Central memory CD4-positive, alpha-beta T cell (primary cell): ENCODE measurements at places on chromosomes 2 and 18.

- DNase-seq = no peak
Observed at GRCh38 chr2:73937899-73938298, 11.2 kb downstream of the DGUOK start.

- no peak for DNase-seq
Observed at GRCh38 chr2:38797250-38797676, 19.3 kb downstream of the GEMIN6 start.

- DNase-seq = no peak
Observed at GRCh38 chr2:187079901-187080300, 230.9 kb upstream of the ZSWIM2 start.

GRCh38 chr2:221810245-221810644 is 238.1 kb upstream of the EPHA4 start:
- DNase-seq = no peak

DNA sequence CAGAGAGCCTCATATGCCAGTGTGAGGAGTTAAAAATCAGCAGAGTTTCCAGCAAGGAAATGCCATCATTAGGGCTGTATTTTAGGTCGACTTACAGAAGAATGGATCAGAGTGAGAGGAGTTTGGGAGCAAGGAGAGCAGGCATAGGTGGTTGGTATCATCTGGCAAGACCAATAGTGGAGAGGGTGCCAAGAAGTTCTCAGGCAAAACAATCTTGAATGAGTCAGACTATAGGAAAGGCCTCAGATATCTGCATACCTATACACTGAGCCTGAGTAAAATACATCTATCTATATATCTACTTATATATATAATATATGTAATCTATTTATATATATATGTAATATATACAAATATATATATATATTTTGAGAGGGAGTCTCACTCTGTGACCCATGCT is 57.3 kb downstream of the TMEFF2 start:
- no peak for DNase-seq

- DNase-seq = no peak
Observed at GRCh38 chr2:21696900-21697299, 573.1 kb downstream of the TDRD15 start.

- no peak for DNase-seq
Observed at GRCh38 chr2:41736586-41736985, 311.2 kb upstream of the PKDCC start.

GRCh38 chr18:2223849-2224248 is 347.5 kb downstream of the METTL4 start:
- no peak for DNase-seq

DNA sequence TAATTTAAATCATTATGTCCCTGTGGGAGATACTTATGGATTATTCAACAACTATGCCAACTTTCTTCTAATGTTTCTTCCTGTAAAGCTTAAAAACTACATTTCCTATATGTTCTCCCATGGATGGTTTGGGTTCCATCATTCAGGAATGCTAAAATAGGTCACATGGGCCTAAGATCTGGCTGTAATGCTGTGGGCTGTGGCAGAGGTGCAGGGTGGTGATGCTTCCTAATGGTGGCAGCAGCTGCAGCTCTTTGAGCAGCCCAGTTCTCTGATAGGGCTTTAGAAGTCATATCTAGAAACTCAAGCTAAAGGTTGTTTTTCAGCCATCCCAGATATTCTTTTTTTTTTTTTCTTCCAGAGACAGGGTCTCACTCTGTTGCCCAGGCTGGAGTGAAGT is 266.1 kb downstream of the ZNF385B start:
- DNase-seq = no peak

GRCh38 chr2:152523091-152523490 is 188.1 kb downstream of the FMNL2 start:
- DNase-seq = no peak

- DNase-seq = no peak
Observed at GRCh38 chr2:122367646-122368010, 612.2 kb downstream of the TSN start.

GRCh38 chr2:172826522-172826921 is 90.9 kb downstream of the RAPGEF4 start:
- DNase-seq = no peak

DNA sequence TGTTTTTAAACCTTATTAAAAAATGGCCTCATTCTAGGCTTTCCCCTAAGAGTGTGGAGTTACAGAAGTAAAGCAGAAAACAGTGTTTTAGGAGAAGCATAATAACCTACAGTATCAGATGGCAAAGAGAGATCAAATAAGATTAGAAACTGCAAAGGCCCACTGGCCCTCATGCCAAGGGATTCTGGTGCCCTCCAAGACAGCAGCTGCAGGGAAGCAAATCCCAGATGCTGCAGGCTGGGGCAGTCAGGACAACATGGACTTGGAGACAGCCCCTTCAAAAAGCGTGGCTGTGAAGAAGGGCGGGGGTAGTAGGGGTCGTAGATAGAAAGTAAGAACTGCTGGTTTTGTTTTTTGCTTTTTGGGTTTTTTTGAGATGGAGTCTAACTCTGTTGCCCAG is 28.3 kb upstream of the EPG5 start:
- DNase-seq = no peak

- no peak for DNase-seq
Observed at GRCh38 chr2:105800953-105801635, 56.4 kb downstream of the NCK2 start.

- DNase-seq = no peak
Observed at GRCh38 chr2:148974095-148974494, 64.4 kb upstream of the LYPD6B start.

- DNase-seq = no peak
Observed at GRCh38 chr18:54316071-54316820, 41.4 kb downstream of the STARD6 start.

GRCh38 chr2:120531365-120531764 is 185.4 kb downstream of the INHBB start:
- DNase-seq = no peak

GRCh38 chr18:12010187-12010802 is 29.0 kb downstream of the IMPA2 start:
- no peak for DNase-seq

- DNase-seq = no peak
Observed at GRCh38 chr18:22934789-22935188, 1.7 kb downstream of the RBBP8 start.

GRCh38 chr2:9103663-9104277 is 100.3 kb upstream of the MBOAT2 start:
- no peak for DNase-seq

DNA sequence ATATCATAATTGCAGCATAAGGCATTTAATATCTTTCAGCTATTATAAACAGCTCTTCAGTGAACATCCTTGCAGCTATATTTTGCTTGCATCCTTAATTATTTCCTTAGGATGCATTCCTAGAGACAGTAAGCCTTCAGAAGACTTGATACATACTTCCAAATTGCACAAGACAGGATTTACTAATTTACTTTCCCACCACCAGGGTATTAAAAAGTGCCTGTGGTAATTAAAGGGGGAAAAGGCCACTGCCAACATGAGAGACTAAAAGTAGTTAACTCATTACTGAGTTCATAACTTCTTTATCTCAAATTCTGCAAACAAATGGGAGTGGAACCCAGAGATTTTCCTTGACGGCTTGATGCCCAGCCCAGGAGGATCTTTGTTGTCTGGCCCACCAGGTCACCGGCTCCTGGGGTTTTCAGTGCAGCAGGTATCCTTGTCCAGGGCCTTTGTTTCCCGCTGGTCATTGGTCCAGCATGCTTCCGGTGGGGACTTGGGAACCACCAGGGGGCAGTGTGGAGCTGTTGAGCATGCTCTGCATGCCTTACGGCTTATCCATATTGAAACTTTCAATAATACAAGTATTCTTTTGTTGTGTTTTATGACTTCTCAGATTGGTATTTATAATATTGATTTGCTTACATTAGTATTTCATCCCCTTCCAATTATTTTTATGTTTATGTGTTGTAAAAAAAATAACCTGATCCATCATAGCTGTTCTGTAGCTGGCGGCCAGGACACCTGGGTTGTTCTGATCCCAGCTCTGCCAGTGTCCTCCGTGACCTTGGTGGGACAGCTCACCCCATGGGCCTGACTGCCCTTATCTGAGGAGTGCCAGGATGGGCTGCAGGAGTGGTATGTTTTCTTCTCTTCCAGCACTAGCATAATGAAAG is 61.4 kb downstream of the TGOLN2 start:
- peak; percentile 46 for DNase-seq

GRCh38 chr2:179020156-179020750 is 29.7 kb downstream of the CCDC141 start:
- no peak for DNase-seq

DNA sequence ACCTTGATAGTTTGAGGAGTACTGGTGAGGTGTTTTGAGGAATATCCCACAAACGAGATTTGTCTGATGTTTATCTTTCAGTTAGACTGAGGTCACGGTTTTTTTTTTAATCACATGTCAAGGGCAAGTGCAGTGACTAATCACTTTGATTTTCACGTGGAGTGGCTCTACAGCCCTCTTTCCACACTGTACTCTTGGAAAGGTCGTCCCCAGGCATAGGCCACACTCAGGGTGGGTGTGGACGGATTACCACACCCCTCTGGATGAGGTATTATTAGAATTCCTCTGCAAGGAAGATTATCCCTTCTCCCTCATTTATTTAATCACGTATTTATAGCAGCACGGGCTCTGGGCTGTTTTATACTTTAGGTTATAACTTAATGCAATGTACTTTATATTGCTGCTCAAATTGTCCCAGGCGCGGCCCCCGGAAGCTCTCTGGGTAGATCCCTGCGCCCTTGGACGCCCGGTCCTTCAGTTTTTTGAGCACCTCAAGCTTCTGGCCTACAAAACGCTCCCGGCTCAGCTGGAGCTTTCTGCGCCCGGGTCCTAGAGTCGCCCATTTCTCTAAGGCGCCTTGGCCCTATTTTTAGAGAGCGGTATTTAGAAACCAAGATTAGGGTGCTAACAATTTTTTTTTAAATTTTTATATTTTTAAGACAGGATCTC is 515 bp upstream of the PLEKHB2 start:
- DNase-seq = peak; percentile 81

- peak; percentile 43 for DNase-seq
Observed at GRCh38 chr2:134217351-134217750, 36.5 kb upstream of the MGAT5 start.

- DNase-seq = no peak
Observed at GRCh38 chr2:161436411-161436810, 20.3 kb downstream of the TBR1 start.

GRCh38 chr18:30689216-30689615 is 353.3 kb downstream of the DSC3 start:
- no peak for DNase-seq

DNA sequence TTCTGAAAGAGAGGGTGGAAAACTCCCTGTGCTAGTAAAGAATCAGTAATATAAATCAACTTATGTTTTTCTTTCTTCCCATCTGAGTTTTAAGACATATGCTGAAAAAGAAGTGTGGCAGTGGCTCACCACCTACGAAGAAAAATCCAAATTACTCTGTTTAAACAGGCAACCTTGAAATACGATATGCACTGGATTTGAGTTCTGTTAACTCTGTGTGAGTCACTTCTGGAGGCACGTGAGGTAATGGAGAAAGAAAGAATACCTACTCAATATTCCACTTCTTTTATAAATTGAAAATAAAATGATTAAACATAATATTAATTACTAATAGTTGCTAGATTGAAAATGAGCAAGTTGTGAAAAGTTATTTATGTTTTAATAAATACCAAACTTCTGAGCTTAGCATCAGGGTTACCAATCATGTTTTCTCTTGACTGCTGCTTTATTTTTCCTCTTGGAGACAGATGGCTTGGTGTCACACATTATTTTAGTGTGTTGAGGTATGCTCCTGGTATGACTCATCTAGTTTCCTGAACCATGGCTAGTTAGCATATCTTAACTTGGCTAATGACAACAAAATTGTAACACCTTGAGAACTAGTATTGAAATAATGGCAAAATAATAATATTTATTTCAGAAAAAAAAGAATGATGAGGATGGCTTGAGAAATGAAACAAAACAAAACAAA is 1705.5 kb upstream of the PIK3C3 start:
- no peak for DNase-seq

DNA sequence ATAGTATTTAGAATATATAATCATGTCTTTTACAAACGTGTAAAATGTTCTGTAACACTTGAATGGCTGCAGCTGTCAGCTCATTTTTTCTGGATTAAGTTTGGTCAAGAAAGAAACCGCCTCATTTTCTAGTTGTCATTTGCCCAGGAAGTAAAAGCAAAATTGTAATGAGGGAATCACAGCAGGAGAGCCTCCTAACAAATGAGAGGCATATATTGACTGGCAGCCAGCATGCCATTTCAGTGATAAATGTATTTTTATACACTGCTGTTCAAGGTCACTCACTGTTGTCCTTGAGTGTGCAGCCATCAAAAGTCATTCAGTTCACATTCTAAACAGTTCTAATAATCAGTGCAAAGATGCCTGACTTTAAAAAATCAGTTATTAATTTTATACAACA is 144.3 kb upstream of the BOD1L2 start:
- no peak for DNase-seq

DNA sequence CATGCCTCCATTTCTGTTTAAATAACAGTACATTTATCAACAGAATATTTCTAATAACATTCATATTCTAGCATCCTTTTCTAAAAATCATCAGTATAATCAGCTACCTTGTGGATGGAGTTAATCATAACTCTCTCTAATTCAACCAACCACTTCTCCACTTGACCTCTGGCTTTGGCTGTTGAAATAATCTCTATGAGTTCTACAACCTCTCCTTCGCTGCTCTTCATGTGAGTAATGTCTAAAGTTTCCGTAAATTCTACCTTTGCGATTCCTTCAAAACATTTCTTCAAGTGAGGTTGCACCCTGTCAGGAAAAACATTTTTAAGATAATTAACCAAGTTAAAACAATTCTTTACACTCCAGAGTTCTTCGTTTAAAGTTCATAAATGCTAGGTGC is 134.2 kb downstream of the DNAH7 start:
- no peak for DNase-seq

DNA sequence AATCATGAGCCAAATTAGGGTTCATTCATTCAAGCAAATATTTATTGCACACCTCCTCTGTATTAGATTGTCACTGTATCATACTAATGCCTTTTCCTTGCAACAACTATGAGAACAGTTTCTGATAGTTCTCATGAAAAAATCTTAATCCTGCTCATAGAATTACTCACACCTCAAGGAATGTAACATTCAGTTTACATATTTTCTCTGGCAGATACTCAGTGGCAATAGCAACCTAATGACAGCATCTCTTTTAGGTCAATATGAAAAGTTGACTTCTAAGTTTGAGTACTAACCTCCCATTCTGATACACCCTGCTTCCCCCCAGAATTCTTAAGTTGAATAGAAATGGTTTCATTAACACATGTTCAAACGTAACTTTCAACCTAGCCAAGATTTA is 132.0 kb downstream of the VWC2L start:
- DNase-seq = no peak

DNA sequence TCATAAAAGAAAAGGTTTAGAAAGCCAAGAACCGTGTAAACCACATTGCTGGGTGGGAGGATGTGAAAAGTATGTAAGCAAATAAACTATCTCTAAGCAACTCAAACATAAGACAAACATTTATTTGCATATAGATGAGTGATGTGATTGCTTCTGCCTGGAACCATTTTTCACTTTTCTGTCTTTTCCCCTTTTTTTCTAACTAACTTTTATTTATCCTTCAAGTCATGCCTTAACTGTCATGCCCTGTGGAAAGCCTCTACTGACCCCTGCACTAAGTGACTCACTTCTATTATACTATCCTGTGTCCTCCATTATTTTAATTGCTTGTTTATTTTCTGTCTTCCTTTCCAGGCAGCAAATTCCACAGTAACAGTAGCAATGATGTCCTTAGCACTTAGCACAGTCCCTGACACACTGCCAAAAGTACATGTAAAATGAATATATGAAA is 87.5 kb upstream of the CTAGE1 start:
- no peak for DNase-seq

GRCh38 chr2:240960309-240960970 is 38.0 kb upstream of the SNED1 start:
- DNase-seq = no peak

GRCh38 chr2:113858764-113859163 is 31.1 kb upstream of the ACTR3 start:
- no peak for DNase-seq
